ENCODE measurements at places on chromosomes 7 and 10. TPM values are rescaled to one million over a fixed set of nuclear protein-coding genes. Genes with fewer than 3 reads are reported as not detected.
A peak's percentile ranks its signal among the peaks of the same experiment; 100 is the strongest.

- no peak for DNase-seq
Observed at GRCh38 chr7:157493017-157493416, 156.2 kb downstream of the DNAJB6 start.

TUBB8 gene
- polyA plus RNA-seq: 0.23 TPM

- DNase-seq: peak; percentile 63
Observed at GRCh38 chr7:43700059-43700501, 29.2 kb downstream of the COA1 start.

GRCh38 chr7:927031-927671, 27.3 kb downstream of the ADAP1 start:
- DNase-seq: no peak

GRCh38 chr10:132469197-132469884, 68.2 kb upstream of the INPP5A start:
- no peak for DNase-seq

GRCh38 chr7:158448430-158449100, 139.1 kb downstream of the PTPRN2 start:
- DNase-seq: no peak

DNA sequence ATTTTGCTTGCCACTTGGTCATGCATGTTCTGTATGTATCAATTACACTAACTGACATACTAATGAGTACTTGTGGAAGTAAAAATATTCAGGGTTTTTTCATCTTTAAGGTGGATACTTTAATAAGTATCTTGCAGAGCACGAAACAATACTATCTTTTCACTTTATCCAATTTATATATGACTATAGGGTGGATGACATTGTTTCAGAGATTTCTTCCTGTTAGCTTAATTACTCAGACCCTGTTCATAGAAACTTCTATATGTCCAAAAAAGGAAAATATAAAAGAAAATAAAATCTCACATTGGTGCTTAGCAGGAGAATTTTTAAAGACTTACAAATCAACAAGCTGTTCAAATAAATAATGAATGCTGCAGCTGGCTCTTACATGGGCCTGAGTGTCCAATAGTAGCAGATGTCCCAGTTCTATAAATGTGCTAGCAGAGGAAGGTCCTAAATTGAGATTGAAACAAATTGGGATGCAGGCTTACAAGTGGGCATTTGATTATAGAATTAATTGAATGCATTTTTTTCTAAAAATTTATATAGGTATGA, 91.5 kb upstream of the THSD7A start:
- DNase-seq: no peak

DNA sequence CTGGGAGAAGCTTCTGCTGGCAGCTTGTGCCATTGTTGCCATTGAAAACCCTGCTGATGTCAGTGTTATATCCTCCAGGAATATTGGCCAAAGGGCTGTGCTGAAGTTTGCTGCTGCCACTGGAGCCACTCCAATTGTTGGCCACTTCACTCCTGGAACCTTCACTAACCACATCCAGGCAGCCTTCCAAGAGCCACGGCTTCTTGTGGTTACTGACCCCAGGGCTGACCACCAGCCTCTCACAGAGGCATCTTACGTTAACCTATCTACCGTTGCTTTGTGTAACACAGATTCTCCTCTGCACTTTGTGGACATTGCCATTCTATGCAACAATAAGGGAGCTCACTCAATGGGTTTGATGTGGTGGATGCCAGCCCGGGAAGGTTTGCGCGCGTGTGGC, 220.7 kb downstream of the ADK start:
- DNase-seq: no peak

DNA sequence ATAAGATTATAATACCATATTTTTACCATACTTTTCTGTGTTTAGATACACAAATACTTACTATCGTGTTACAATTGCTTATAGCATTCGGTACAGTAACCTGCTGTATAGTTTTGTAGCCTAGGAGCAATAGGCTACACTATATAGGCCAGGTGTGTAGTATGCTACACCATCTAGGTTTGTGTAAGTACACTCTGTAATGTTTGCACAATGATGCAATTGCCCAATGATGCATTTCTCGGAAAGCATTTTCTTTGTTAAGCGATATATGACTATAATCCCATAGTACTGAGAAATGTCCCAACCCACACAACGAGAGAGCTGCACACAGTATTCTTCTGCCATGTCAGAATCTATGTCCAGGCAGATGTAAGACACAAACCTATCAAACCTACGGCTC, 160.0 kb downstream of the NEBL start:
- DNase-seq: no peak

Measured in hepatocyte (in vitro differentiated cells).